ENCODE measurements at places on chromosomes 4 and X.

DNA sequence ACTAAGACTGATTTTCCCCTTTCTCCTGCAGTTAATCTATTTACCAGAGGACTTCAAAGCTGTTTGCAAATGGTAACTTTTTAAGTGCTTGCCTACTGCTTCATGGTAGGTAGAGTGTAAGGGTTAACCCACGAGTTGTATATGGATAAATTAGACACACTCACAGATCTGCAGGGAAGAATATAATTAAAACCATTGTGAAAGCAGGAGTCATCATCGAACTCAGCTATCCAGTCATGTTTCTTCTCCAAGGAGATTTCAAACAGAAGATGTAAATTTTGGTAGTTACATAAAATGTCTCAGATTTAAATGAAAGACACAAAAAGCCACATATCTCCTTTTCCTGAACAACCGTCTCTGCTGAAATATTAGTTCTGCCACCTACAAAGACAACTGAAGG lies 549 bp upstream of the XG start:
- no peak for DNase-seq

DNA sequence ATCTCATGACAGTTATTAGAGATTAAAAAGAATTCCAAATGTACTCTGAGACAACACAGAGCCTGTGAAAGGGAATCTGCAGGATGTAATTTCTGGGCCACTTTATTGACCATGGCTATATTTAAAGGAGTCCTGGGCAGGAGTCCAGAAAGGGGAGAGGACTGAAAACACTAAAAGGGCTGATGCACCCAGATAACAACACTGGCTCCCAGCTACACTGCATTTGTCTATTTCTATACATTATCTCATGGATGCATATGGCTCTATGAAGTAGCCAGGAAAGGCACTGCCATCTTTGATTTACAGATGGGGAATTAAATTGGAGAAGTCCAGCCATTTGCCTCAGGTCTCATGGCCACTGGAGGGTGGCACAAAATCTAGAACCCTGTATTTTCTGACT lies 56.0 kb downstream of the MED28 start:
- no peak for DNase-seq

DNA sequence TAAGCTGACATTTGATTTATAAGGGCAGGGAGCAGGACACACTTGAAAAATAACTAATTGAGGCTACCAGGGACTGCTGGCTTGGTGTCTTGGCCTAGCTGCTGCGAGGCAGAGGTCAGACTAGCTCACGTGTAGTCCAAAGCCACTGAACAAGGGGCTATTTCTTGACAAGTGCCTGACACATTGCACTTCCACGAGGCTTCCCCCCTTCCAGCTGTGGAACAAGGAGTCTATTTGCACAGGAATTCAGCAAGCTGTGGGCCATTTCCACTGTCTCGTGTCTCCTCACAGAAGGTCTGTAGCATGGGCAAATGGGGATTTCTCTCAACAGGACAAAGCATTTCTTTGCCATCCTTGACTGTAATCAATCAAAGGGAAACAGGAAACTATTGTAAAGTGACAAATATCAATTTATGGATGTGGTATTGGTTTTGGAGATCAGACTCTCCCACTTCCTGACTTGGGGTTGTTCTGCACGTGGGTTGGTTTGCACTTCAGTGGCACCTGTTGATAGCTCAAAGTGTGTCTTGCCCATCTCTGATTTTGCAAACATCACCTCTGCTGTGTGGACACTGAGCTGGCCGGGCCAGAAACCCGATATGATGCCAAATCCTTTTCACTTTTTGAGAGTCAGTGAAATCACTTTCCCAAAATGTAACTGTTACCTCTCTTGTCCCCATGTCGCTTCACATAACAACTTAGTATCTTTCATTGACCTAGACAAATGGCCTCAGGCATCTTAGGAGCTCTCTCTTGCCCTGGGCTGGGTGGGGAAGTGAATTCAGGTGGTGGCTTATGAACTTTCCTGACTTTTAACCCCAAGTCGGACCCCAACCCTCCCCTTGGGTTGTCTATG lies 107.4 kb upstream of the MAMLD1 start:
- DNase-seq, result no peak

DNA sequence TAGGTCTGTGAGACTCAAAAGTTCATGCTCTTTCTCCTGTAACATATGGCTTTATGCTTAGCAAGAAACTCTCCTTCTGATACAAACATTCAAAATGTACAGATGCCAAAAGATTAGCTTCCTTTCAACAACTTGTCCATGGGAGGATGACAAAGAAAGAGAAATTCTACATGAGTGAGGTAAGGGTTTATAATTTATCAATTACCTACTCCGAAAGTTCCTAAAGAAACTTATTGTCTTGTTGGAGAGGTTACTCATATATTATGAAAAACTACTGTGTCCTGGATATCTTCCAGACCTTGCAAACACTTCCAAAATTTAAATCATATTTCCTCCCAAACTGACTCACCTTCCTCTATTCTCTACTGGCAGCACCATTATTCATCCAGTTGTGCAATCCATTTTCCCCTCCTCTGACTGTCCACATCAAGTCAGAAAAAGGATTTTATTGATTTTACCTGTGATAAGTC lies 65.1 kb downstream of the ENPEP start:
- peak; percentile 82 for DNase-seq

- DNase-seq, result no peak
Observed at GRCh38 chr4:10703766-10704429, 19.3 kb upstream of the CLNK start.

DNA sequence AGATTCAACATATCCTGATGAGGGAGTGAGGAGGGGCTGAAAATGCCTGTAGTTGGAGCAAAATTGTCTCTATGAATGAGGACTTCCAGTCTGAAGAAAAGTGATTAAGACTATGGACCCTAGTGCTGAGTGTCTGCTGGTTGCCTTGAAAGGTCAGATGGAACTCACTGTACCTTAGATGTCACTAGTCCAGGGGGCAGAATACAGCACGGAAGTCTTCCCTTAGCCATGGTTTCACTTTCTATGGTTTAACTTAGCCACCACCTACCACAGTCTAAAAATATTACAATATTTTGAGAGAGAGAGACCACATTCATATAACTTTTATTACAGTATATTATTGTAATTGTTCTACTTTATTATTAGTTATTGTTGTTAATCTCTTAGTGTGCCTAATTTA lies 223.1 kb downstream of the FMR1NB start:
- DNase-seq, result no peak

DNA sequence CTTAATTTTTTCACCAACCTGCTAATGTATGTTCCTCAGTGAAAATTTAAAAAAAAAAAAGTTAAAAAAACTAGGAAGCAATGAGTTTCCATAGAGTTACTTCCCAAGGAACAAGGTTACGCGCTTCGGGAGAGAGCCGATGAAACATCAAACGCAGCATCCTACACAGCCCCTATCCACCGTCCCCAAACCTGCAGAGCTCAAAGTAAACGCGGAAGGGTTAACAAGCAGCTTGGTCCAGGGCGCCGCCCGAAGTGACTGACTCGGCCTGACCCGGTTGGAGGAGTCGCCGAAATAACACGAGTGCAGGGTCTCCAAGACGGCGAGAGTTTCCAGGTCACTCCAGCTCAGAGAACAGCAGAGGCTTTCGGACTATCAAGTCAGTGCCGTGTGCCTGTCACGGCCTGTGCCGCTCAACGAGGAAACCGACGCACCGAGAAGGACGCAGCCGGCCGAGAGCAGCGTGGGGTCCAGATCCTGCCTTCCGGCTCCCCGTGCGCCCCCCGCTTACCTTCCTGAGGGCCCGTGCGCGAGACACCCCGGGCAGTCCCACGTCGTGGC lies 512 bp downstream of the NOP14 start:
- DNase-seq, result peak; percentile 34

DNA sequence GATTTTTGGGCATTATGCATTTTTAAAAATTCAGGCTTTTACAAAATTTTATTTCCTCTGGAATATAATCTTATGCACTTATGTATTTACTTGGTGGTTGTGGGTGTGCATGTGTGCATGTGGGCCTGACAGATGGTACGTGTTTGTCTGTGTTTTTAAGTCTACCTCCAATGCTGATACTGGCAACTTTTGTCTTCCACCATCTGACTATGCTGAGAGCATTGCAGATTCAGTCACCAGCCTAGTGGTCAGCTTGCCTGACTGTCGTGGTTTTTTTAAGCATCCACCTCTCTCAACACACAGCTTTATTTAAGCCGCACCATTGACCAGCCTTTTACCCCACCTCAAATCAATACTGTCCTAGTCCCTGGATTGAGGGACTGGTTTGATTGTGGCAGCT lies 37.1 kb downstream of the FSTL5 start:
- no peak for DNase-seq

- no peak for DNase-seq
Observed at GRCh38 chr4:137543198-137543597, 10.9 kb upstream of the PCDH18 start.

GRCh38 chrX:44451056-44451455 lies 91.6 kb downstream of the FUNDC1 start:
- DNase-seq, result no peak

DNA sequence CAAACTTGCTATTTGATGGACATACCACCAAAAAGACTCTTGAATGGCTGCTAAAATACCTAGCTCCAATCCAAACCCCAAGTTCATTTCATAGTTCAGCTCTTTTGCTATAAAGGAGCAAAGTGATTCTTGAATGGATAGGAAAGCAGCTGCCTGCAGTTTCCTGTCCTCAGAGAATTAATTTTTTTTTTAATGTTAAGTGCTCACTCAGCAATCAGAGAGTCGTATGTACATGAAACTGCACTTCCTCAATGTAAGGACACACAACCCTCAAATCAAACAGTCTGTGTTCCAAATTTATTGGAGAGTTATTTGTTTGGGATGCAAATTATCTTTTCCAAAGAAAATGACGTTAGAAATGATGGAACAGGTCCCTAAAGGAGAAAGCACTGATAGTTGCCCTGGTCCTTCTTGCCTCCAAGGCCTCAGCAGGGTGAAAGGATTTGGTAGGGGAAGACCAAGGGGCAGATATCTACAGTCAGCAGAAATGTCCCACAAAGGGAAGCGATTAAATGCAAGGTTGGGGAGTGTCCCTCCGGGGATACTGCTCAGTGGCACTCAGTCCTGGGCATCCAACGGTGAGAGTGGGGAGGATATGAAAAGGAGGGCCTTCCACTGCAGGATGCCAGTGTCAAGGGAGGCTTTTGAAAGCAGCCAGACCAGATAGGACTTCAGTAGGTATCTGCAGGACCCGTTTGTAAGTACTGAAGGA lies 67.2 kb upstream of the RASGEF1B start:
- no peak for DNase-seq

DNA sequence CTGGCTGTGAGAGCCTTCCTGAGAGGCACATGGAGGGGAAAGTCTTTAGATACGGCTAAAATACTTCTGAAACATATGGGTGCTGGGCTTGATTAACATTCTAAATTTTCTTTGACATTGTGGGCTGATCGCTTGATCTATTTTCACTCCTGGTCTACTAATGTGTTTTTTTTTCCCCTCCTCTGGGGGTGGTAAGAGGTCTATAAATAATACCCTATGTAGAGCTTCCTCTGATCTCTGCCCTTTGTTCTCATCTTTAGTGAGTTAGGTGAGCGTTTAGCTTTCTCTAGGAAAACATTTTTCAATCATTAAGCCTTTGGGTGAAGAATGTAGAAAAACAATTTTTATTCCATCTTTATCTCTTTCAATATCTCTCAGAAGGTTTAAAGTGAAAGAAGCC lies 9.8 kb downstream of the SLC4A4 start:
- no peak for DNase-seq

DNA sequence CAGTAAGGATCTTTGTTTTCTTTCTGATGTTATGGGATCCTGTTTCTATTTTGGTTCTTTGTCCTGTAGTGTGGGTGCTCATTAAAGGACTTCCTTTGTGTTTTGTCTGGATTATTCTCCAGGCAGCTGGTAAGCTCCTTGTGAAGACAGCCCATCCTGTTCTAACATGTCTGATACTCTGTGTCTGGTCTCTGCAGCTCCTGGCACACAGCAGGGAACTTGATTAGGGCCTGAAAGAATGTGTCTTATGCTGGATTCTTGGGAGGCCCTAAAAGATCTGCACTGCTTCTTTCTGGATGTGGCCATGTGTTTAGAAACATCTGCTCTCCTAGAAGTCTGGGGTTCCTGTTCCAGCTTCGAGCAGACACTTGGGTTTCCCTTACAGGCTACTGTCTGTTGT lies 38.1 kb upstream of the ATXN3L start:
- no peak for DNase-seq

- DNase-seq, result no peak
Observed at GRCh38 chrX:56728321-56728720, 722 bp upstream of the NBDY start.

DNA sequence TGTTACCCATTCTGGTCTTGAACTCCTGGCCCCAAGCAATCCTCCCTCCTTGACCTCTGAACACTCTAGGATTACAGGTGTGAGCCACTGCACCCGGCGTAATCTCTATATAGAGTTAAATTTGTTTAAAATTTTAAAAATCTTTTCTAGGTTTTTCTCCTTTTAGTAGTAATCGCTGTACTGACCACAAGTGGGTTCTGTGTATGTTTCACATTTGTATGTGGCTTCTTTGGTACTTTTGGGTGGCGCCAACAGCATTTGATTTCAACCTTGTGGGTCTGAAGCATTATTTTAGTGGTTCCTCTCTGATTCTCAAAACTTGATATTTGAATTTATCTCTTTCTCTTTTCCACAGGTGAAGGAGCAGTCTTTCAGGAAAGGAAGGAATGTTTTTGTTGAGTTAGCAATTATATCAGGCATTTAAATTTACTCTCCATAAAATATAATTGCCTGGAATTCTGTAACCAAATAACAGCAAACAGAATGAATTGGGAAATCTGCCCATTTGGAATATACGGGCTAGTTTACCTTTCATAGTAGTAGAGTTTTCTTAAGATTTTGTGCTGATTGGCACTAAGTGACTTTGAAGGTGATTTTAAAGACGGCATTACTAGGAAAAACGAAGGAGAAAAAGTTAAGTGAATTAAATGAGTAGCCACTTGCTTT lies 29.5 kb downstream of the ARHGAP10 start:
- no peak for DNase-seq

DNA sequence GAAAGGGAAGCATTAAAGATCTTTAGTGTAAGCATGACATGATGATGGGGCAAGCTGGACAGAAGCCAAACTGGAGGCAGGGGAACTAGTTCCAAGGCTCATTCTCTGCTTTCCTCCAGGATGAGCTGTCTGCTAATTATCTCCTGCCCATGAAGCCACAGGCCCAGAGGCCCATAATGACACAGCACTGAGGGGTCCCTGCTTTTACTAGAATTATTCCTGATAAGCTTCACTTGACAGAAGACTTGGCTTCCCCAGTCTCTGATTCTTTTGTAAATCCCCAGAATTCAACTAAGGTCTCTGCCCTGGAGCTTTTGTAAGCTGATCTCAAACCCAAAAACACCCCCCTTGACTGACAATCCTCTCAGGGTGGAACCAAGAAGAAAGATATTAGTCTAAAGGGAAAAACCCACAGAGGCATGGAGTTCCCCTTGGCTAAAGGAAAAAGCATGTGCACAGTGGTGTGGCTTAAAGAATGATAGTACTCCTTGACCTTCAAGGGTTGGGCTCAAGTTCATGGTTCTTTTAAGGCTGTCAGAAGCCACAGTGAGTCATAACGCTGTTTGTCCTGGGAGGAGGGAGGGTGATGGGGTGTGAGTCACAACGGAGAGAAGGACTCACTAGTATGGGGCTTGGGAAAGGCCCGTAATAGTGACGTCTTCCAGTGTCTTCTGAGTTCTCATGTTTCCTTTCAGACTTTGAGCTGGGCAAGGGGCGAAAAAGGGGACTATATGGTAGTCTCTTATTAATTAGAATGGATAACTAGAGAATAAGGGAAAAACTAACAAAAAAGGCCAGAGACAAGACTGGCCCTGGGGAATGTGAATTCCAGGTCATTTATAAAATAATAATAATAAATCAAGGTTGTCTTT lies 146.0 kb upstream of the CPEB2 start:
- peak; percentile 98 for DNase-seq

Data from RCC 7860 (cell line).